ENCODE measurements at places on chromosomes 3 and 15. TPM values are rescaled to one million over a fixed set of nuclear protein-coding genes. Genes with fewer than 3 reads are reported as not detected.

The ISLR2 gene
- 0.25 TPM for total RNA-seq

The AHSG gene
- total RNA-seq, result not detected

The CFAP100 gene
- total RNA-seq, result not detected

The TMEM212 gene
- not detected for total RNA-seq

The IGF1R gene
- total RNA-seq, result 21.8 TPM

The TNFAIP8L3 gene
- 13.0 TPM for total RNA-seq

Data from uterine smooth muscle cell (primary cell).